Stimulated activated CD8-positive, alpha-beta memory T cell treated with anti-CD3 and anti-CD28 coated beads, Interleukin-15, amount 100 ng/mL, for 24 hours (primary cell): ENCODE measurements at places on chromosomes 3 and 15.

- DNase-seq, result no peak
Measured at GRCh38 chr3:32319607-32320006, 72.0 kb upstream of the CMTM7 start.

GRCh38 chr3:183031826-183032225 lies 51.5 kb upstream of the DCUN1D1 start:
- DNase-seq, result no peak

- no peak for DNase-seq
Measured at GRCh38 chr3:188863999-188864406, 307.8 kb upstream of the TPRG1 start.

- no peak for DNase-seq
Measured at GRCh38 chr3:59411694-59412093, 361.9 kb upstream of the CFAP20DC start.

GRCh38 chr15:38975282-38975990 lies 410.8 kb upstream of the RASGRP1 start:
- no peak for DNase-seq

- DNase-seq, result no peak
Measured at GRCh38 chr3:141881702-141882101, 5.3 kb downstream of the ATP1B3 start.

GRCh38 chr15:47384341-47384740 lies 333.0 kb upstream of the SEMA6D start:
- no peak for DNase-seq

DNA sequence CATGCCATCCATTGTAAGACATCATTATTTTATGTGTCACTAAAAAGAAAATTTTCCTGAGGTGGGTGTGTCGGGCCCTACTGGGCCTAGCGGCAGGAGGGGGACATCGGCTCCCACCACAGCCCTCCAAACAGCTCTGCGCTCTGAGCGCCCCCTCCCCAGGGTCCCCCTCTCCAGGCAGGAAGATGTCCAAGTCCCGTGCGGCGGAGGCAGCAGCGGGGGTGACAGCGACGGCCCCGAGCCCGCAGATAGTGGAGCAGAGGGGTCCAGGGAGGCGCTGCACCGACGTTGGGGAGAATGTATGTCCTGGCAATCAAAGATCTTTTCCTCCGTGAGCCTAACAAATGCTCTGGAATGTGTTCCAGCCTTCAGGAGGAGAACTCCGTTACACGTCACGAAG lies 24.3 kb downstream of the GPR160 start:
- no peak for DNase-seq

DNA sequence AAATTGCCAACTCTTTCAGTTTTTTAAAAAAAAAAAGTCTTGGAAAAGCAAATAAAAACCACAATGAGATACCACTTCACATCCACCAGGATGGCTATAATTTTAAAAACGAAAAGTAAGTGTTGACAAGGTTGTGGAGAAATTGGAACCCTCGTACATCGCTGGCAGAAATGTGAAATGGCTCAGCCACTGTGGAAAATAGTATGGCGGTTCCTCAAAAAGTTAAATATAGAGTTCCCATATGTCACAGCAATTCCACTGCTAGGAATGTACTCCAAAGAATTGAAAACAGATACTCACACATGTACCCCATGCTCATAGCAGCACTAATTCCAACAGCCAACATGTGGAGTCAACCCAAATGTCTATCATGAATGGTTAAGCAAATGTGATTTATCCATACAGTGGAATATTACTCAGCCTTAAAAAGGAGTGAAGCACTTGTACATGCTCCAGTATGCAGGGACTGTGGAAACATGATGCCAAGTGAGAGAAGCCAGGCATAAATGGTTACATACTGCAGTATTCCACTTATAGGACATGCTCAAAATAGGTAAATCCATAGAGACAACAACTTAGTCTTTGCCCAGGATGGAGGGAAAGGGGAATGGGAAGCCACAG lies 73.8 kb upstream of the PCSK6 start:
- no peak for DNase-seq

GRCh38 chr3:13074006-13074375 lies 762 bp upstream of the IQSEC1 start:
- no peak for DNase-seq

DNA sequence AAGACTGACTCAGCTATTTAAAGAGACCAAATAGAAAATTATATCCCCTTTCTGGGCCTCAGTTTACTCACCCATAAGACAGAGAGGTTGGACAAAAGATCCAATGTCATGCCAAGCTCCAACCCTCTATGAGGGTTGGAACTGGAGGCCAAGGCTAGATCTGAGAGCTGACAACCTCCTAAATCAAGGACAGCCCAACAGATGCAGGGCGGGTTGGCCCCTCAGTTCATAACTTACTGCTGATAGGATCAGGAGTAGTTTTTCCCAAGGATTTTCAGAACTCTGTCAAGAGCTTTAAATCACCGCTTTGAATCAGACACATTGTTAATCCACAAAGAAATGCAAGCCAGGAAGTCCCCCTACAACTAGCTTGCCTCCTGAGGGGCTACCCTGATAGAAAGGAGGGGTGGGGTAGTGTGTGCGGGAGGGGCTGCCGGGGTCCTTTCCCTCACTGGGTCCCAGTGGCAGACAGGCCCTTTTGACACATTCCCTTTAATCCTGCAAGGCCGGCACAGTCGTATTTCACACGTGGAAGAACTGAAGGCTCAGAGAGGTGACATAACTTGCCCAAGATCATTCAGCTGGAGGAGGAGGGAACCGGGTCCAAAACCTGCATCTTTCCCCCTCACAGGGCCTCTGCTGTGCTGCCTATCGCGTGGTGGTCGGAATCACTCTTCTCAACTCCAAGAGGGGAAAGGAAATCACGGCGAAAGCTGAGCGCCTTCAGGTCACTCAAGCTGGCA lies 21.4 kb downstream of the BMF start:
- DNase-seq, result no peak

GRCh38 chr3:195282961-195283360 lies 12.0 kb upstream of the XXYLT1 start:
- no peak for DNase-seq

DNA sequence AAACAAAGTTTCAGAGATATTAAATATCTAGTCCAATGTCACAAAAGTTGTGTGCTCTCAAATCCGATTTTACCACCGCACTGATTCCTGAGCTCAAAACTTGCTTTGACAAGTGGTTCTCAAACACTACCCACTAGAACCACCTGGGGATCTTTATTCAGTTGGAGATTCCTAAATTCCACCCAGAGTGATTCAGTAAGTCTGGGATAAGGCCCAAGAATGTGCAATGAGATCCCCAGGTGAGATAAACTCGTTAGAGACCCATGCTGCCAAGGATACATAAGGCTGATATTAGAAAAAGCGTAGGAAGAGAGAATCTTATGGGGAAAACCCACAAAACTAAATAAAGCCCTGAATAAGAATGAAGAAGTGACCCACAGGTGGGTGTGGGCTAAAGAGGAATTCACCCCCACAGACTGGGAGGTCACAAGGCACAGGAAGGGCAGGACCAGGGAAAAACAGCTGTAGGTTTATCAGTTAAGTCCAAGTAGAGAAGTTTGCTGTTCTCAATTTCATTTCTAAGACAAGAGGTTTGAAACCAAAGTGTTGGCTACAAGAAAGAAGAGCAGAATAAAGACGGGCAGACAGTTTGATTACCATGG lies 11.5 kb upstream of the RPS17 start:
- no peak for DNase-seq

GRCh38 chr3:171690281-171690680 lies 120.0 kb downstream of the PLD1 start:
- DNase-seq, result no peak

GRCh38 chr3:139617672-139618268 lies 60.0 kb downstream of the NMNAT3 start:
- DNase-seq, result no peak

DNA sequence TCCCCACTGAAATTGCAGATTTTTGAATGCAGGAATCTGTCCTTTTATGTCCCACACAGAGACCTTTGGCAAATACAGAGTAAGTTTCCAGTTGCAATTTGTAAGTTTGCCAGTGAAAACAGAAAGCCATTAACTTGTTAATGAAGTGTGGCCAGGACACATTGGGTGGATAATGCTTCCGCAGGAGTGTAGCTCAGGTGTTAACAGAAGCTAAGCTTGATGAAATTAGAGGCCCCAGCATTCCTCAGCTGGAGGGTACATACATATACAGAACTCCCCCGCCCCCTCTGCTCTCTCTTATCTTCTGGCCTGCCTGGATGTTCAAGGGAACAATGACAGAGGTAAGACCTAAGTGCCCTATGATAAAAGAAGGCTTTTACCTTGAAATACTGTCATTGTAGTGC lies 8.1 kb upstream of the LRRC2 start:
- DNase-seq, result no peak

DNA sequence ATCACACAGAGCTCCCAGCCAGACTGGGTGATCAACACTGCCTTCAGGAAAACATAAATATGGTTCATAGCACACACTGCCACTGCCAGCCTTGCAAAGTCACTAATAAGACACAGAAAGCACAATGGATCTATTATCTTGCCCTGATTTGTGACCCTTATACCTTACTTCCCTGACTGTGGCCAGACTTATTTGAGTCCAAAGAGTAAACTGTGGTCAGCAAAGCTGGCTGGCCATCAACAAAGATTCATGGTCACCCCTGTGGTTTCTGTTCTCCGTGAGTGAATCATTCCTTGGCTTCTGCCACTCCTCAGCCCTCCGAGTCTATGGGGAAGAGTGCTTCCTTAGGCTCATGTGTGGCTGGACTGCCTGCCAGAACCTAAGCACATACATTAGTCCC lies 437.7 kb downstream of the RAP2B start:
- DNase-seq, result no peak

GRCh38 chr3:136177876-136178275 lies 18.3 kb downstream of the MSL2 start:
- no peak for DNase-seq

DNA sequence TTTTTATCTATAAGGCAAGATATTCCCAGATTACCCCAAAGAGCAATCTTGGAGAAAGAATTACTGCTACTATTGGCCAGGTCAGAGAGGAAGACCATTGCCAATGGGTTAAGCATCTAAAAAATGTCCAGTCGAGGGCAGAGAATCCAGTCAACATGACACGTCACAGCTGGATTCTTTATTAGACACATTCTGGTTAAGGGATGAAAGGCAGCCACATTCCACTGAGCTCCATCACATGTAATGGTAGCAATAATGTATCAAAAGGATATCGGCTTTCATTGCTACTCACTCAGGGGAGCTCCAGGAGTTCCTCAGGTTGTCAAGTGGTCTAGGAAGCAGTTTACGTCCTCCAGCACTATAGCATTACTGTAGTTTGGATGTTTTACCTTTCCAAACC lies 421.1 kb downstream of the PLOD2 start:
- no peak for DNase-seq

GRCh38 chr15:89136818-89137772 lies 48.8 kb downstream of the ABHD2 start:
- DNase-seq, result no peak

GRCh38 chr15:32861174-32861573 lies 143.4 kb downstream of the GREM1 start:
- DNase-seq, result no peak

- DNase-seq, result no peak
Measured at GRCh38 chr3:17030956-17031652, 146.3 kb downstream of the PLCL2 start.

DNA sequence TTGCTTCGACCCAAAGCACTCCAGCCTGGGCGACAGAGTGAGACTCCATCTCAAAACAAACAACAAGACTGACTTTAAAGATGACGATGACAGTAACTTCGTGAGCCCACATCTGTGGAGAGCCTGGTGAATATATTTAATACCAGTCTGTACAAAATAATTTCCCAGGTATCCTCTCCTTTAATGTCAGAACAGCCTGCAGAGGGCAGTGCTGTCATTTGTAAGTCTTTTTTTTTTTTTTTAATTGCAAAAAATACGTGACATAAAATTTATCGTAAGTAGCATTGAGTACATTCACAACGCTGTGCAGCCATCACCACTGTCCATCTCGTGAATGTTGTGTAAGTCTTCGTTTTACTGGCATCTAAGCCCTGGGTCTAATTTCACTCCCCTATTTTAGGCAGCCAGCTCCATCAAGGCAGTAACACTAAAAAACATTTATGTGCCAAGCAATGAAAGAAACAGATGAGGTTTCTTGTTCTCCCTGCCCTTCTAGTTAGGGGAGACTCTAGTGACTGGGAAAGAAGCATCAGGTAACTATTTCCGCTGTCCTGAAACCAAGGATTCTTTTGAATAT lies 1.4 kb downstream of the HTD2 start:
- no peak for DNase-seq

DNA sequence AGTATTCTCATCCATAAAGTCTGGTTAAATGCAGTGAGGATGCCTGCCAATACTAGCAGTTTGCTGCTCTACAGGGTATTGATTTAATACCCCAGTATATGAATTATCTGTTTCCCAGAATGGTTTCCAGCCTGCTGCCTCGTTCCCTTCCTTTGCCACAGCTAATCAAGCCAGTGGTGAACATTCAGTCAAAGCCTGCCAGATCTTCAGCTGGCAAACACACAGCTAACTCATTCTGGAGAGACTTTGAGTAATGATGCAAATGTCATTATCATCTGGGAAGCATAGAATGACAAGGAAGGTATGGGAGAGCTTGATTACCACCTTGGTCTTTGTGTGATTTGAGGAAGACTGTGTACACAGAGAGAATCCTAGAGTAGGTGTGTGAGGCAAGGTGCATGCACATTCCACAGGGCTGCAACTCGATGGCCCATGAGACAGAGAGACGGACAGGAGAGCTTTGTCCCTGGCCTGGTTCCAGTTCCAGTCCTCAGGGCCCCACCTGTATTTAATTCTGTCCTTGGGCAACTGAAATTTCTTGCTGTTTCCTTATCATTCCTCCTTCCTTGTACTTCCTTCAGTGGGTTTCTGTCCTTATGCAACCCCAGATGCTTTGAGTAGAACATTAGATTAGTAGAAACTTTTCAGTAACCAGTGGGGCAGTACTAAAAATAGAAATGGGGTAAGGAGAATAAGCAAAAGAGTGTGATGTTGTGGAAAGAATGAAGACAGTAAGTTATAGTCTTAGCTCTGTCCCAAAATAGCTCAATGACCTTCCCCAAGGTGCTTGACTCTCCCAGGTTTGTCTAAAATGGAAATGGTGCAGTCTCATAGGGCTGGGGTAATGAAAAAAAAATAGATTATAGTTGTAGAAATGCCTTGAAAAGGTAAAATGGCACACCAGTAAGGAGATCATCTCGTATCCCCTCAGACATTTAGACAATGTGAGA lies 72.5 kb downstream of the MITF start:
- no peak for DNase-seq
